Left colon (tissue), 2 donors: ENCODE measurements at places on chromosomes 5 and 9. TPM values are rescaled to one million over a fixed set of nuclear protein-coding genes. Genes with fewer than 3 reads are reported as not detected.

GRCh38 chr9:116308076-116308475 is 154.5 kb downstream of the PAPPA start:
- DNase-seq: no peak

DNA sequence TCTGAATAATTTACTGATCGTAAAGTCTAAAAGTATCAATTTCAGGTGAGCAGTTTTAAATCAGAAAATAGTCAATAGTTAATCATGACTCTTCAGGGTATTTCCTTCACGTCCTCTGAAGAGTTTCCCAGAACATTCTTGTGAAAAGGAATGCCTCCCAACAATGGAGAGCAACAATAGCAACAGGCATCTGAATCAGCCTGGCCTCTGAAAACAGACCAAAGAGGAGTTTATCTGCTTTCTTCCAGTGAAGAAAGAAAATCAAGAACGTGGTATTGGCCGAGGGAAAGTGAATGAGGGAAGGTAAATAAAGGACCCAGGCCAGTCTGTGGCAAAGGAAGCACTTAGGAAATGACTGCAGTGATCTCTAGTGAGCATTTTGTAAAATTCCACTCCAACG is 26.1 kb upstream of the RASGEF1C start:
- no peak for DNase-seq

GRCh38 chr9:124411514-124412227 is 3.6 kb downstream of the PSMB7 start:
- no peak for DNase-seq

GRCh38 chr5:128681096-128681495 is 143.1 kb upstream of the FBN2 start:
- DNase-seq: no peak

PCDHB4 gene
- 0.46 TPM for total RNA-seq

DNA sequence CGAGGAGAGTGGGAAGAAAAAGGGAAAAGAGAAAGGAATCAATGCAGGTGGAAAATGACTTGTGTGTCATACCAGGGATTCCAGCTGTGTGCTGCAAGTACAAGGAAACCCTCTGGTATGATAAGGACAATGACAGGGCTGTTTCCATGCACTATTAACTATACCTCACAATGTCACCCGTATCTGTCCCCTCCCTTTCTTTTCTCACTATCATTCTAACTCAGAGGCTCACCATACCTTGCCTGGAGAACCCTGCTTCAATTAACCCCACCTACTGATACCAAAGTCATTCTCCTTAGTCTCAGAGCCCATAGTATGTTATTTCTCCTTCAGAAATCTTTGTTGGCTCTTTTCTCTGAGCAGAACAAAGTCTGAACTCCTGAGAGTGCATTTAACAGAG is 236.2 kb upstream of the NREP start:
- no peak for DNase-seq

GRCh38 chr5:82147860-82148573 is 130.1 kb downstream of the RPS23 start:
- DNase-seq: no peak

UBQLN1 gene
- total RNA-seq: 79.2 TPM

SNX24 gene
- total RNA-seq: 21.7 TPM

KIAA1191 gene
- total RNA-seq: 93.5 TPM

LCN9 gene
- not detected for total RNA-seq

DNA sequence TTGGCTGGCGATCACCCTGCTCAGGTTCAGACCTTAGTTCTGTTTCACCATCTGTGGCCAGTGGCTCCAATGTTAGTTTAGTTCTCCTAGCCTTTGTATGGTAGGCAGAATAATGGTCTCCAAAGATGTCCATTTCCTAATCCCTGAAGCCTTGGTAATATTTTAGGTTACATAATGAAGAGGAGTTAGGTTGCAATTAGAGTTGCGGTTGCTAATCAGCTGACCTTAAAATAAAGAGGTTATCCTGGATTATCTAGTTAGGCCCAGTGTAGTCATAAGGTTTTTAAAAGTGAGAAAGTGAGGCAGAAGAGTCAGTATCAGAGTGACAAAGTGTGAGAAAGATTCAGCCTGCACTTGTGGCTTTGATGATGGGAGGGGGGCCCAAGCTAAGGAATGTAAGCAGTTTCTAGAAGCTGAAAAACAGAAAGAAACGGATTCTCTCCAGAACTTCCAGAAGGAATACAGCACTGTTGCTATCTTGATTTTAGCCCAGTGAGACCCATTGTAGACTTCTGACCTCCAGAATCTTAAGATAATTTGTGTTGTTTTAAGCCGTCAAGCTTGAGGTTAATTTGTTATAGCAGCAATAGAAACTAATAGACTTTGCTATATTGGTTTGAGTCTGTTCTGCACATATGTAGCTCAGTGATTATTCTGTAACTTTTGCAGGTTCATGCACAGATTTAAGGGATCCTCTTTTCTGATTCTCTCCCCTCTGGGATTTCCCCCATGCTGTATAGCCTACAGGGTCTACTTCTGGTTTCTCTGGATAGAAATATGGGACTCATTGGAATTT is 21.6 kb downstream of the LNPEP start:
- no peak for DNase-seq

GRCh38 chr9:97933297-97933998 is 4.5 kb downstream of the HEMGN start:
- DNase-seq: no peak

DNA sequence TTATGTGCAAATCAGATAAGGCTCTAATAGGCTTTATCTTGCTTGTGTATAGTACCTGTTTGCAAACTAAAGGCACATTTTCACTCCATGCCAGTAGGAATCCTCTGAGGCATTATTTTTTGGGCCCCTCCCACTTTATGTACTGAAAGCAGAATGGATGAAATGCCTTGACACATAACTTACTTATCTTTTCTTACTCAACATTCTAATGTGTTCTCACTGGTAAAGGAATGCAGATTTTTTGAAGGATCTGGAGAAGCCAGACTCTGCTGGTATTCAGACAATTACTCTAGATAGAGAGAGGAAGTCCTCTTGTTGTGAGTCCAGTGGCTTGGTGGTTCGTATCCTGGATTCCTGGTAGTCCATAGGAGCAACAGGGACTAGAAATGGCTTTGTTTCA is 336.7 kb downstream of the CCDC171 start:
- no peak for DNase-seq

DNA sequence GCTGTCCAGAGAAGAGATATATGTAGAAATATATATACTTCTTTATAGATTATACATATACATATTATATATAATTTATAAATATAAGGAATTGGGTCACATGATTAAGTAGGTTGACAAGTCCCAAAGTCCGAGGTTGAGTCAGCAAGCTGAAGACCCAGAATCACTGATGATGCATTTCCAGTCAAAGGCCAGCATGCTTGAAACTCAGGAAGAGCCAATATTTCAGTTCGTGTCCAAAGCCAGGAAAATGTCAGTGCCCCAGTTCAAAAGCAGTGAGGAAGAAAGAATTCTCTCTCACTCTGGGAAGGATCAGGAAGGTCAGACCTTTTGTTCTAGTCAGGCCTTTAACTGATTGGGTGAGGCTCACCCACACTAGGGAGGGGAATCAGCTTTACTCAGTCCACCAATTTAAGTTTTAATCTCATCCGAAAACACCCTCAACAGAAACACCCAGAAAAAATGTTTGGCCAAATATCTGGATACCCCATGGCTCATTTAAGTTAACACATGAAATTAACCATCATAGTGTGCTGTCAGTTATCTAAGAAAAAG is 42.0 kb upstream of the LVRN start:
- DNase-seq: no peak

ABO gene
- 95.1 TPM for total RNA-seq

DNA sequence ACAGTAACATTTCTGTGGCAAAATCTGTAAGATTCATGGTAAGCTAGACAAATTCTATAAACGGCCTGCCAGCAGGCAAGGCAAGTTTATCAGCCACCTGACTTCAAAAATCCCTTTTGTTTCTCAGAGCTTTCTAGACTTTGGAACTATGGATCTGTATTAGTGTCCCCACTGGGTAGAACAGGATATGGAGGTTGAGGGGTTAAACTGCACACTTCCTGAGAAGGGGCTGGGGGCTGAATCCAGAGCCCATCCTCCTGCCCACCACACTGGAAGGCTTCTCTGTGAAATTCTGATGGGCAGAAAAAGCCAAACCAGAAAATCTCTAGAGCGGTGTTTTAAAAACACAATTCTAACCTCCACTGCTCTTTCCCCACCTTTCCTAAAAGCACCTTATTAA is 128.7 kb downstream of the ENTREP1 start:
- DNase-seq: no peak

DNA sequence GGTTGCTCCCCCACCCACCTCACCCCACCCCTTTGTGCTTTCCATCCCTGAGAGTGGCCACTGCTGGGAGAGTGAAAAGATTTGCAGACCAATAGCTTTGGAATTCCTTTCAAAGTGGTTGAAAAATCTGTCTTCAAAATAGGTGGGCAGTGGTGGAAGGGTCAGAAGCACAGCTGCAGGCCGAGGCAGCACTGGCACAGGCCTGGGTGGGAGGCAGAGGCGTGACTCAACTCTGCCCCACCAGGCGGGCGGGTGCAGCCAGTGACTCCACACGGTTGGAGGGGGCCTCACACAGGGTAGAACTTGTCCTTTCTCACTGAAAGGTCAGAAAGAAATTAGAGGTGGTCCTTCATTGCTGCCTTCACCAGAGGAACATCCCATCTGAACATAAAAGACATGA is 214.9 kb upstream of the TBCA start:
- no peak for DNase-seq

DEPDC1B gene
- 5.3 TPM for total RNA-seq

LECT2 gene
- total RNA-seq: not detected

GRCh38 chr5:175325681-175326080 is 118.3 kb downstream of the DRD1 start:
- DNase-seq: no peak

SDHA gene
- 370 TPM for total RNA-seq

GRCh38 chr5:98557916-98558315 is 215.5 kb upstream of the RGMB start:
- DNase-seq: no peak

DNA sequence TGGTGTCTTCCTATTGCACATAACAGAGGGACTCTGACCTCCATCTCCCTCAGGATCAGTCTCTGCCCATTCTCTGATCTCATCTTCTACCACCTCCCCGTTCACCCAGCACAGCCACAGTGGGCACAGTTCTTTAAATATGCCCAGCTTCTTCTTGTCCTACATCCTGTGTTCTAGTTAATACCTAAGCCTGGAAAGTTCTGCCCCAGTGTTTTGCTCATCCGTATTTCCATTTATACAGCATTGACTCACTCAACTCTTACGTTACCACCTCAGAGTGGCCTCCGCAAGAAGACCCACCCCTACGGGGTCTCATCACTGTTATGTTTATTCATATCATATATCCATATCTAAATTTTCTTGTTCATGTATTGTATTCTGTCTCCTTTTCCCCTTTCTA is 315.5 kb downstream of the ADGRV1 start:
- DNase-seq: no peak

GRCh38 chr5:52727576-52727975 is 60.1 kb upstream of the ITGA1 start:
- DNase-seq: peak; percentile 31

GRCh38 chr9:133597316-133597957 is 11.8 kb downstream of the FAM163B start:
- no peak for DNase-seq

DNA sequence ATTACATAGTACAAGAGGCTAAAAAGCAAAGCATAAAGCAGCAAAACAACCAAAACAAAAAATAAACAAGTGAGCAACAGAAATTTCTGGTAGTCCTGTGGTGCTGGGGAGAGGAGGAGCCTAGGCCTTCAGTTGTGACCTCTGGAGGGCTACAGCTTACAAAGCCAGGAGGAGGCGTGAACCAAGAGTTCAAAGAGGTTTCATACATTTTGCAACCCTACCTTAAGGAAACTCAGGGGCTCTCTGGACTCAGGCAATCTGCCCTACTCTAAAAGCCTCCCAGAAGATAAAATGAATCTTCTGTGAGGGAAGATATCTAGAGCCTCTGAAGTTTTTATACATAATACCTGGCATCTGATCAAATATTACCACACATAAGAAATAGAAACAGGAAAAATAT is 187.4 kb downstream of the AGTPBP1 start:
- DNase-seq: no peak

DNA sequence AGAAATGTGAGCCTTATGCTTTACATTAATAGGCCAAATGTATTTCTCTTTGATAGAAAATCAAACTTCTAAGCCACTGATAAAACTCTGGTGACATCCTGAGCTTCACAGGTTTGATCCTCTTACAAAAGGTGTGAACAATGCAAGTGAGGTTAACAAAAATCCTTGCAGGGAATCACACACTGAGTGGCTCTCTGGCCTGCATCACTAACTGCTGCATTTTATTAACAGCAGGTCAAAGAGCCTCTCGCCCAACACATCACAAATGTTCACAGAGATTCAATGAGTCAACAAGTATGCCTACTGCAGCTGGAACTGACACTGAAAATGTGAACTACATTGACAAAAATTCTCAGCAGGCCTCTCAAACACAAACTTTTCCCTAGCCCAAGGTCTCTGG is 122.3 kb downstream of the SEMA5A start:
- no peak for DNase-seq

- no peak for DNase-seq
Measured at GRCh38 chr5:150214289-150214688, 24.4 kb downstream of the SLC6A7 start.

- DNase-seq: no peak
Measured at GRCh38 chr5:159764283-159765134, 151.8 kb upstream of the ADRA1B start.

DNA sequence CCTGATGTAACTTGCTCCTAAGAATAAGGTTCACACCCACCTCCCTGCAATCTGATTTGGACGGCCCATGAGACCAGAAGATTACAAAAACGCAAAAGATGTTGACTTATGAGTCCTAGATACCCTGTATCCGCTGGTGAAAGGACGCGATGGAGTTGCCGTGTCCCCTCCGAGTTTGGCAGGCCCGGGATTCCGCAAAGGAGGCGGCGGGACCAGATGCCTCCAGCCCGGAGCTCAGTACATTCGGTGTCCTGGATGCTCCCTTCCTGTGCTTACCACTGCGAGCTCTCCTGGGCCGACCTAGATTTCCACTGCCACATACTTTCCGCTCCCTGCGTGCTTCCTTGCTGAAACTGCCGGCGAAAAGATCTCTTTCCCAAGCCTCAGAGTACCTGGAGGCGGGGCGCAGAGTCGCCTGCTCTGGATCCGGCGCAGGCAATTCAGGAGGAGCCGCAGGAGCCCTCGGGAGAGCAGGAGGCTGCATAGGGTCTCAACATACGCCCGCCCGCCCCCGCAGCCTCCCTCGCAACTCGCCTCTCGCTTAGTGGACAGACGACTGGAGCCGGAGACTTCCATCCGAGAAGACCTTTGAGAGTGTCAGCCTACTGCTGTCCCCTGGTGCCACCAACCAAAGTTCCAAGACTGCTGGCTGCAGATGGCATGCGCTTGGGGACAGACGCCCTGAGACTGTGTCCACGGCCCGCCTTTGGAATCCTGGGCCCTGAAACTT is 39.8 kb downstream of the ANXA2R start:
- peak; percentile 21 for DNase-seq

DNA sequence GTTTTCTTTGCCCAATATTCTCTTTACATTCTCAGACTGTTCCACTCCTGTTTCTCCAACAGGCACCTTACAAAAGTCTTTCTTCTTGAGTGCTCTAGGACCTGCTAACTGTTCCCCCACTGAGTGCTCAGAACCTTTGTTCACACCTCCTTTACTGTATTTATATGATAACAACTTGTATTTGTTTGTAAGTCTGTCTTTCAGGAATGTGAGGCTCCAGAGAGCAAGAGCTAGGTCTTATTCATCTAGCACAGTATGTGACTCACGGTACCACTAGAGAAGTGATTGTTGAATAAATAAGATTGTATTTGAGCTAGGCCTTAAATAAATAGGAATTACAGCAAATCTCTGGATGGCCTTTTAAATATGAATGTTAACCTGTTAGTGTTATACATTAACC is 42.5 kb upstream of the MYOT start:
- no peak for DNase-seq

ELAVL2 gene
- total RNA-seq: 1.3 TPM

OSMR gene
- total RNA-seq: 4.6 TPM

STC2 gene
- total RNA-seq: 1.7 TPM
